ENCODE measurements at places on chromosomes 13 and 19. TPM values are rescaled to one million over a fixed set of nuclear protein-coding genes. Genes with fewer than 3 reads are reported as not detected.

PSG3 gene
- total RNA-seq = not detected

KLF1 gene
- total RNA-seq = 0.57 TPM

DNA sequence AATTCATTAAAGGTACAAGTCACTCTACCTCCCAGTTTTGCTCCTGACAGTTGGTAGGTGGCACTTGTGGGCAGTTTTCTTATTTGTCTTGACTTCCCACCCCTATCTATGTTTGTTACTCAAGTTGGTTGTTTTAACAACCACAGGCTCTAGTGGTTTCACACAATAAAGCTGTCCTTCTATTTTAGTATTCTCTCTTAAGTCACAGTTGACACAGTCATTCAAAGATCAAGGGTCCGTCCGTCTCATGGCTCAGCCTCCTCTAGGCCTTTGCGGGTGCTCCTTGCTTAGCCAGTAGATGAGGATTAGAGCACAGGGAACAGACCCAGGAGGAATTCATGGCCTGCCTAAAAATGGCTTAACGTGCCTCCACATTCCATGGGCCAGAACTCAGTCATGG is 573.7 kb downstream of the IRS2 start:
- DNase-seq = no peak

- no peak for DNase-seq
Measured at GRCh38 chr13:42892760-42893159, 99.3 kb downstream of the EPSTI1 start.

DNA sequence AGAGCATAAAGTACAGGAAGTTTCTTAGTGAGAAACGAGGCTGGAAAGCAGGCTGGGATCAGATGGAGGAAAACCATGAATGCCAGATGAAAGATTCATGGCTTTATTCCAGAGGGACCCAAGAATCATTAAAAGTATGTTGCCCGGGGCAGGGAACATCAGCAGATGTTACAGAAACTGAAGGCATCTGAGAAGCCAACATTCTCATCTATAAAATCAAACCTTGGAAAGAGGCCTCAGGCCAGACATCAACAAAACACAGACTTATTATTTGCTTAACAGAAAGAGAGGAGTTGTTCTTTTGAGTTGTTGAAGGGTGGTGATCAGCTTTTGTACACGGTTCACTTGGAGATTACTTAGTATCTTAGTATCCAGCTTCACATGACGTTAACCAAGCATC is 543.6 kb downstream of the RFC3 start:
- DNase-seq = no peak

- no peak for DNase-seq
Measured at GRCh38 chr13:51811920-51812451, 8.0 kb upstream of the DHRS12 start.

- no peak for DNase-seq
Measured at GRCh38 chr13:91187522-91187921, 160.0 kb upstream of the MIR17HG start.

- DNase-seq = no peak
Measured at GRCh38 chr19:50670102-50670380, 20.8 kb downstream of the C19orf81 start.

DNA sequence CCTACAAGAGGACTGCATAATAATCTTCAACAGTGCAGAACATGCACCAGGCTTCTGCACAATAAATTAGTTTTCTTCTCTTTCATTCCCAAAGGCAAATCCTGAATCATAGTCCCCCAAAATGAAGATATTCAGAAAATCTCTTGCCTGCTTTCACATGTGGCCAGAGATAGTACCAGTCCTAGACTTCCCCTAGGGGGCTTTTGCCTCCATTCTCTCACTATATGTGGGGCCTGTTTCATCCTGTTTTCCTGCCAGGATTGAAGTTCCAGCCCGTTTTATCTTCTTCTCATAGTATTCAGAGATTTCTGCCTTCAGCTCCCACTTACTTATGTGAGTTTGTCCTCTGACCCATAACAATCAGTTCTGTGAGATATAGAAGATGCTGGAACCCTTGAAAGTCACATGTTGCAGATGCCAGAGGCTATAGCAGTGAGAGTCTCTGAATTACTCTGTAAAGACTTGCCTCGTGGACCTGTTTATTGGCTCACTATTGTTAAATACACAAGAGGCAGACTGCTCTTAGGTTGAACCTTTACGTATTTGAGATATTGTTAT is 421.9 kb upstream of the PCDH9 start:
- DNase-seq = no peak

- DNase-seq = no peak
Measured at GRCh38 chr19:45164577-45165335, 4.0 kb upstream of the NKPD1 start.

GRCh38 chr13:51192348-51192747 is 29.9 kb upstream of the FAM124A start:
- no peak for DNase-seq

All from A673 (cell line).